CD4-positive, alpha-beta T cell treated with Interleukin-6 at 100 ng/mL for 8 hours (primary cell): ENCODE measurements at places on chromosomes 5 and 9.

- no peak for DNase-seq
Measured at GRCh38 chr5:11497651-11498050, 406.6 kb downstream of the CTNND2 start.

DNA sequence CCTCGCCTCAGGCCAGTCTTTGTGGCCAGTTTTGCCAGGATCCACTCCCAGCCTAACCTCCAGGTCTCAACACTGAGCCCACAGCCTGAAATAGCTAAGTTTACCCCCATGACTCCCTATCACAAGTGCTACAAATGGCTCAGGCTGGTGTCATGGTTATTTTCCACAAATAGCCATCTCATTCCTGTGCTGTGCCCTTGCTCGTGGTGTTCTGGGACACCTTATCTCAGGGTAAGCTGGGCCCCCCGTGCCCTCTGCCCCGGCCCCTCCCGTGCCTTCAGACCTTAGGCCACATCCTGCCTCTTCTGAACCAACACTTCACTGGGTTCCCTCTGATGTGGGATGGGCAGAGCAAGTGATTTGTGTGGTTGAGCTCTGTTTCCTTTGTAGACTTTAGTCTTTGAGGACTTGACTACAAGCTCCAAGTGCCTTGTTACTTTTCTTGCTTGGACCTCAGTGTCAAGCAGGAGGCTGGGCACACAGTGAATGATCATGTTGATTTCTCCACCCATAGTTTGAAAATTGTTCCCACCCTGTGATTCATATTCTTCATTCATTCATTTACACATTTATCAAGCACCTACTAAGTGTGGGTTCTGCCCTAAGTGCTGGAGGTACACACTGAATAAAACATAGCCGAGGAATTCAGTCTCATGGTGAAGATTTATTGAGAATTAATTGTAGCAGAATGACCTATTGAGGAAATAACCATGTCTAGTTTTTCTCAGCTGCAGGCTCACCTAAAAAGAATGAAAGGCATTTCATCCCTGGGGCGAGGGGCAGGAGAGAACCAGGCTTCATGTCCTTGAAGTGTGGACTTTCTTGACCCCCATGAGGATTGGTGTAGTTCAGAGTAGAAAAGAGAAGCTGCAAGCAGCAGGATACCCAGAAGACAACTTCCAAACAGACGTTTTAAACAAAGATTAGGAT lies 84.5 kb upstream of the CTNNA1 start:
- DNase-seq: peak; percentile 31

DNA sequence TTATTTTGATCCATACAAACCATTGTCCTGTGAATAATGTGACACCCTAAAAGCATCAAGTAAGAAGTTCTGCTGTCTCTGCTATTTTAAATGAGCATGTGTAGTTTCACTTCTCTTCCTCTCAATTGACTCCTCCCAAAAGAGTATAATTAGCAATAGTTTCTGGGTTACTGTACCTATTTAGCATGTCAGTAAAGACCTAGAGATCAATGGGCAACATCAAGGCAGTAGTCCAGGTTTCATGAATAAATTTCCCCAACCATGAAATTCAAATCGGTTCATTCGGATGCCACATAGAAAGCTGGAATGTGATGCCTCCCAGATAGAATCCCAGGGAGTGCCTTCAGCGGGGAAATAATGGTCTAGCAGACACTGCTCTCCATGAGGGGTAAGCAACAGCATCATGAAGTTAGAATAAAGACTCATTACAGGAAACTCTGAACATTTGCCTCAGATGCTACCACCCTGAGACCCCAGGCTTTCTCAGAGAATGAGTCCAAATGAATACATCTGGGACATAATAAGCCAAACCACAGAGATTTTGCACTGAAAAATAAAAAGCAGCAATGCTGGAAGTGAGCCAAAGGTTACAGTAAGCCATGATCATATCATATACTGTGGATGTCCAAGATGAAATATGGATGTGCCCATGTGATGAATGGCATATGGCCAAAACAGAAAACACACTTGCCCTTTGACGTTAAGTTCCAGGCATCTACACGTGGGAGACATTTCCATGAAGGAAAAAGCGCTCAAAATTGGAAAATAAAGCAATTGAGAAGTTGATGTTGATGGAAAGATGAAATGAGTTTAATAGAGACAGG lies 1107.0 kb upstream of the SEMA6A start:
- DNase-seq: no peak

DNA sequence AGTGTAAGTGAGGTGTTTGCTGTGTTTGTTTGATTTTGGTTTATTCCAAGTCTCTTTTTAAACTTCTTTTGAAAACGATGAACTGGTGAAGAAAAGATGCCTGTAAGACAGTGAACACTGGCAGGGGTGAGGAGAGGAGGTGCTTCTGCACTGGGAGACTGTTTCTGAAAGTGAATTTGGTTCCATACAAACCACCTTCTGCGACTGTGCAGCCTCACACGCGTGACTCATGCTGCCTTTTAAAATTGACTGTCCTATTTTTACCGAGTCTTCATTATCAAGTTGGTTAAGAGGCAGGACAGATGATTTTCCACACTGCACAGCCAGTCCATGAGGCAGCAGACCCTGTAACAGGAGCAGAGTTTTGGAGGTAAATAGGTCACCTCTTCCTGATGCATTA lies 340.6 kb downstream of the MTRR start:
- no peak for DNase-seq

DNA sequence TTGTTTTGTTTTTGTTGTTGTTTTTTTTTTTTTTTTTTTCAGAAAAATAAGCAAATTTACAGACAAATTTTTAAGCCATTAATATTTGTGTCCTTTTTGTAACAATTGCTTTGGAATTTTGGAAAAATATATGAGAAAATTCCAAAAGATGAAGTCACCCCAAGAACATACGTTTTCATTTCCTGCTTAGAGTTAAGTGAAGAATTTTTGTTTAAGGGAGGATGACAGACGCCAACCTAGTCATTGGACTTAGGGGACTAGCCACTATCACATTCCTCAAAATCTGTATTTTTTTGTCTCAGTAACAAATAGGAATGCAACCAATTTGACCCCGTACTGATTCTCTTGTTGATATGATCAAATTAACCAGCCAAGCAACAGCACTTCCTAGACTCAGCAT lies 433.9 kb upstream of the SLC30A5 start:
- DNase-seq: no peak

- no peak for DNase-seq
Measured at GRCh38 chr5:150514708-150515211, 6.8 kb downstream of the NDST1 start.
